Left ventricle myocardium inferior (tissue), 1 donor: ENCODE measurements at places on chromosomes 7 and 10.

DNA sequence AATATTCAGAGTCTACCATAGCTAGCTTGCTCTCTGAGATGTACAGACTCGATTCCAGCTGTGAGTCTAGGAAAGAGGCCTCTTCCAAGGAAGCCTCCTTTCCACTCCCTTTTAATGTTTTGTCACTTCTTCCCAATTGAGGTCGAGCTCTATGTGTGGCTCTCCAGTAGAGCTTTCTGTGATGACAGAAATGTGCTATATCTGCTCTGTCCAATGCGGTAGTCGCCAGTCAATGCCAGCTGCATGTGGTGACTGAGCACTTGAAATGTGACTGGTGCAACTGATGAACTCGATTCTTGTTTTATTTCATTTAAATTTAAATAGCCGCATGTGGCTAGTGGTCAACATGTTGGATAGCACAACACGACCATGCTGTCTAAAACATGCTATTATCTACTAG, 387.0 kb upstream of the NRP1 start:
- peak; percentile 22 for DNase-seq

- no peak for DNase-seq
Measured at GRCh38 chr10:4217187-4217586, 432.2 kb upstream of the KLF6 start.

- no peak for DNase-seq
Measured at GRCh38 chr10:10508211-10508610, 509.5 kb upstream of the CELF2 start.

- no peak for DNase-seq
Measured at GRCh38 chr10:24115403-24115802, 93.5 kb upstream of the KIAA1217 start.
